ENCODE measurements at places on chromosomes 13 and 19.

- no peak for DNase-seq
These were observed 389.3 kb upstream of the PCDH9 start for GRCh38 chr13:67619351-67619994.

- no peak for DNase-seq
These were observed 59.3 kb upstream of the ABCC4 start for GRCh38 chr13:95360464-95361097.

DNA sequence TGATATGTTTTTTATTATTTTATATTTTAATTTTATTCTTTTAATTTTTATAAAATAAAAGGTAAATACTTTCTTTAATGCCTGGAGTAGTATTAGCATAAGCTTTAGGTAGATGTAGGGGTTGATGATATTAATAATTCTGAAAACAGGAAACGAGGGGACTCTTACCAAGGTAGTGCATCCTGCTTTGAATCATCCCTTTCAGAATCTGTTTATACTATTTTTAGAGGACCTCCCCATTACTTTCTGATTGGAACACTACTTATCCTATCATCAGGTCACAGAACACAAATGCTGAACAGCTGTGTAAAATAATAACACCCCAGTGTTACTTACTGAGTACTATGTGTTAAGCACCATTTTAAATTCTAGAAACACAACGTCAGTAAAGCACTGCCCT lies 27.3 kb downstream of the COG6 start:
- no peak for DNase-seq

GRCh38 chr13:59367904-59368303 lies 795.8 kb downstream of the DIAPH3 start:
- no peak for DNase-seq

- DNase-seq, result no peak
These were observed 32.9 kb downstream of the SLC25A30 start for GRCh38 chr13:45385320-45385719.

- DNase-seq, result no peak
These were observed 4.4 kb downstream of the TEKTIP1 start for GRCh38 chr19:3543150-3544057.

DNA sequence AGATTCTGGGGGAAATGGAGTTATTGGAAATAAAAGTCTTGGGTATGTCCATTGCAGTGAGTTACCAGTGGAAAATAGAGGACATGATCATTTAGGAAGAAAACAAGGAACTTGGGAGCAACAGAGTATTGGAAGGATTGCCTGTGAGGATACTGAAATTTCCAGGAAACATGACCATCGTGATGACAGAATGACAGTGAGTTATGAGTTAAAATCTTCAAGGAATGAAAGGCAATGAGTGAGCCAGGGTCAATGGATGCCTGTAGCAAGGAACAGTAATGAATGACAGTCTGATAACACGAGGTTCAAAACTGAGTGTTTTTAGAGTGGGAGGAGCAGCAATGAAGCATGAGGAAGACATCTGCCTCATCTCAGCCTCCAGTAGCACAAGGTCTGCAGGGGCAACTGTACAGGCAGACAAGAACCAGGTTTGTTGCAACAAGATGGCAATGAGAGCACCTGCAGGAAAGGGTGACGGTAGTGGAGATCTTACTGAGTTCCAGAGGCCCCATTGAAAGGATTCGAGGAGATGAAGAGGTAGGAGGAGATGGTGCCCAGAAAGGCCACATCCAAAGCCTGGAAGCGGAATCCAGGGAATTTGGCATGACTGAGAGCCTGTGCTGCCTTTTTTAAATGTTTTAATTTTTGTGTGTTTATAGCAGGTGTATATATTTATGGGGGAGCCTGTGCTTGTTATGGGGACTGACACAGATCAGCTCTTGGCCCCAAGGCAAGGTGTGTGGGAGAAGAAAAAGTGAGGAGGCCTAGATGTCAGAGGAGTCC lies 43.9 kb downstream of the N4BP2L1 start:
- DNase-seq, result no peak

GRCh38 chr19:21856773-21857514 lies 21.0 kb upstream of the ZNF43 start:
- no peak for DNase-seq

DNA sequence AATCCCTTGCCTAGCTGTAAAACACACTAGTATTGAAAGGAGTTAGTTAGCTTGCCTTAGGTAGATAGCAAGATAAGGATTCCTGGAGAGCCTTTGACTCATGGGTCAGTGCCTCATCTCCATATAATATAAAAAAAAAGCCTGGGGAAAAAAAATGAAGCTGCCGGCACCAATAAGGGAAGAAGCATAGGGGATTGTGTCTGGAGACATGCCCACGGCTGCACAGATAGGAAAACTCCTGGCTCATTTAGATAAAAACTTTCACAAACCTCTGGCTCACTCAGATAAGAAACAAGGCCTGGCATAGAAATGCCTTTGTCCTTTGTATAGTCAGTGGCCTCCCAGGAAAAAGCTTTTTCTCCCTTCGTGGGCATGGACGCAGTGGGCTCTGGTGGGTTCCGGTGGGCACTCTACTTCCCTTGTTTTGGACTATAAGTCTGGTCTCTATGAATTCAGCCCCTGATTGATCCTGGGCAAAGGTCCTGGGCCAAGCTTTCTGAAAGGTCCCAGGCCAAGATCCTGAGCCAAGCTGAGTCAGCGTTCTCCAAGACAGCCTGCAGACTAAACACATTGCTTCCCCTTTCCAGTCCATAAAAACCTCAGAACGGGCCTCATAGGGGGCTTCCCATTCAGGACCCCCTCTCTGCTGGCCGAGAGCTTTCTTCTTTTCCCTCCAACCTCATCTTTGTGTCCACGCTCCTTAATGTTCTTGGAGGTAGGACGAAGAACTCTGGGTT lies 4.9 kb upstream of the OR7A17 start:
- DNase-seq, result no peak

DNA sequence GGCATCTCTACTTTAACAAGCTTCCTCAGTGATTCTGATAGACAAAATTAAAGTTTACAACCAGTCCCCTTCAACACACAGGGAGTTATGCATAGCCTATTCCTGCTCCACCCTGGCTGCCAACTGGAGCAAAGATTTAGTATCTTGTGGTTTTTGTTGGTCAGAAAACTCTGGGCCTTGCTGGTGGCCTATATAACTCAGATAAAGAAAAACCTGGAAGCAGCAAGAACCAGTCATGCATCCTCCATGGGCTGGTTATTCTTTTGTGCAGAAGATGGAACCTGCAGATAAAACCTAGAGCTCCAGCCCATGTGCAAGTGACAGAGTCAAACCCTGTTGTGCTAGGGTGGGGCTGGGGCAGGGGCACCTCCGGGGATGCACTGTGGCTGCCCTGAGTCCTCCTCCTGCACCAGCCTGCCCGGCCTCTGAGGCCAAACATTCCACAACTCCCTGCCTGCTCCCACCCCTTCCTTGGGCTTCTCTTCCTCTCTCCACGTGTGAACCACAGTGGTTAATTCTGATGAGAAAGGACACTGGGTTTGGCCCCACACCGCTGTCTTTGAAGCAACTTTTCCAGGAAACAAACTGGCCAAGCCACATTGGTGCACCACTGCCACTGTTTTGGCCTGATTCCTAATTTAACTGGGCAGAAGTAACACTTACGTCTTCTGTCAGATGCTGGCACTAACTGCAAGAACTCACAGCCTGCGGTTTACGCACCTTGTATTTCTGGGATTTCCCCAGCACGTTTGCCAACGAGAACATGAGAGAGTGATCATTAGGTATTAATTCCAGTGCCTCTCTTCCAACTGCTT lies 23.3 kb upstream of the GGACT start:
- DNase-seq, result no peak

- DNase-seq, result no peak
These were observed 214.1 kb upstream of the KL start for GRCh38 chr13:32802159-32802558.

DNA sequence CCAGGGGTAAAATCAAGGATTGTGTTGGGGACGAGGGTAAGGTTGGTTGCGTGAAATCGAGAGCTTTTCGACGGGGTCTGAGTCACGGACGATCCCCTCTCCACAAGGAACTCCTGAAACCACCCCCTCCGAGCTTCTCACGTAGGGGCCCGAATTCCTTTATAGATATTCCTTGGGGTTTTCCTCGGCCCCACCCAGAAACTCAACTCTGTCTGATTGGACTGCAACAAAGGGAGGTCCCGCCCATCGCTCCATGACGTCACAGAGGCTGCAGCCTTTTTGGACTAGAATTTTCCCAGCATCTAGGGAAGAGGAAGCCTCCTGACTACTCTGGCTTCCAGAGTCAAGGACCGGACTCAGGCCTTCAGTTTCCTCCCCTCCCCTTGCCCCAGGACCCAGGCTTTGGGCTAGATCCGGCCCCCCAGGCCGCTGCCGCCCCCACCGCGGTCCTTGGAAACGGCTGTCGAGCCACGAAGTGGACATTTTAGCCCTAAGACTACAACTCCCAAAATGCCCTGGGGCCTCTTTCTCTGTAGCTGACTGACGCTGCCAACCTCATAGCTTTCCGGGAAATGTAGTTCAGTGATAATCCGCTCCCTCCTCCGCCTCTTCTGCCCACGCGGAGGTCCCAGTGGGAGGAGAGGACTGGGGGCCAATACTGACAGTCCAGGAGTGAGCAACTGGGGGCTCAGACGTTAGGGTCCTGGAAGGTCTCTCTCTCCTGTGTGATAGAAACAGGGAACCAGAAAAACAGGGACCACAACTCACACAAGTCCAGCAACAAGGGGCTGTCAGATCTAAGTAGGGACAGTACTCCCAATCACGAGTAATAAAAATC lies at the start of gene IZUMO1:
Gene IZUMO1 (minus strand): TSS at position 172 of the 838 bp plus-strand sequence. CDS start 1,050 bp downstream, outside the sequence.
- no peak for DNase-seq

DNA sequence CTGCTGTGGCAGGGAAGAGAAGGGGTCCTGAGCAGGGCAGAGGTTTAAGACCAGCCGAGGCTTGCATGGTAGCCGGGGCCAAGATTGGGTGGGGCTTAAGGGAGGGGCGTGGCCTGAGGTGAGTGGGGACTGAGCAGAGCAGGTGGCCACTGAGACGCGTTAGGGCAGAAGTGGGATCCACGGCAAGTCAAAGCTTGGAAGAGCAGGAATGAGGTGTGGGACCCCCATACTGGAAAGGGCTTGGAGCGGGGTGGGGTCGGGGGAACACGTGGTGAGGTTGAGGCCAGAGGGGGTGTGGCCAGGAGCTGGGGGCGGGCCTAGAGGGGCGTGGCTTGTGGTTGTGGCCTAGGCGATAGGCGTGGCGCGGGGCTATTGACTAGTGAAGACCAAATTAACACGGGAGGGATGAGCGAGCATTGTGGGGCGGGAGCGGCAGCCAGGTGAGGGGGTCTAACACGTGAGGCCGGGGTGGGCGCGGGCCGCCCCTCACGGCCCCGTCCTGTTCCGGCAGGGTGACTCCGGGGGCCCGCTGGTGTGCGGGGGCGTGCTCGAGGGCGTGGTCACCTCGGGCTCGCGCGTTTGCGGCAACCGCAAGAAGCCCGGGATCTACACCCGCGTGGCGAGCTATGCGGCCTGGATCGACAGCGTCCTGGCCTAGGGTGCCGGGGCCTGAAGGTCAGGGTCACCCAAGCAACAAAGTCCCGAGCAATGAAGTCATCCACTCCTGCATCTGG lies 3.3 kb downstream of the CFD start:
- DNase-seq, result peak; percentile 69

- no peak for DNase-seq
These were observed 46.8 kb downstream of the LATS2 start for GRCh38 chr13:21014502-21015170.

DNA sequence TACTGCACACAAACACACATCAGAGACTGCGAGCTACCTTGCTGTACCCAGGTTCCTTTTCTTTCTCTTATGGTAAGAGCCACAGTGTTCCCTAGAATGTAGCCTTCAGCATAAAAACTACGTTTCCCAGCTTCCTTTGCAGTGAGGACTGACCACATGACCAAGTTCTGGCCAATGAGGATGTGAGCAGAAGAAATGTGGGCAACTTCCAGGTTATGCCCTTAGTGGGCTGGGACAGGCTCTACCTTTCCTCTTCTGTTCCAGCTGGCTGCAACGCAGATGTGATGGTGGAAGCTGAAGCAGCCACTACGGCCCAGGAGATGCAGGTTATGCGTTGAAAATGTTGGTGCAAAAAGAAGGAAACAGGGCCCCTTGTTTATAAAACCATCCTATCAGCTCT lies 27.5 kb downstream of the VRK3 start:
- DNase-seq, result no peak

GRCh38 chr13:77507931-77508776 lies 27.4 kb upstream of the SCEL start:
- no peak for DNase-seq

DNA sequence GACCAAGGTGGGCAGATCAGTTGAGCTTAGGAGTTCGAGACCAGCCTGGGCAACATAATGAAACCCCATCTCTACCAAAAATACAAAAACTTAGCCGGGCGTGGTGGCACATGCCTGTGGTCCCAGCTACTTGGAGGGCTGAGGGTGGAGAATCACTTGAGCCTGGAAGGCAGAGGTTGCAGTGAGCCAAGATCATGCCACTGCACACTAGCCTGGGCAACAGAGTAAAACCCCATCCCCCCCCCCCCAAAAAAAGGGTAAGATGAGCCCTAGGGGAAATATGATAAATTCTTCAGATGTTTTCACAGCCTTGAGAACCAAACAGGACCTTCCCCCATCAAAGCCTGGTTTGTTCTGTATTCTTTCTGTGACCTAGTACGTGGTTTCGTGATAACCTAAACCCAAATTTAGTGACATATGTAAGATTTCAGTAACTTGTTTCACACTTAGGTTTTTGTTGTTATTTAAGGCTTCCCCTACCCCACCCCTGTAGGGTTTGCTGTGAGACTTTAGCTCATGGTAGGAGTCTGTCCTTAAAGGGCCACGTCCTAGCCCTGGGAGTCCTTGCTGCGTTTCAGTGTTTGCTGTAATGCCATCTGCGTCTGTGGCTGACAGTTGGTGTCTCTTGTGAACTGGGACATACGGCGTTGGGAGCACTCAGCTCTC lies 49.6 kb downstream of the MYO9B start:
- peak; percentile 32 for DNase-seq

- DNase-seq, result no peak
These were observed 68.9 kb downstream of the FREM2 start for GRCh38 chr13:38755793-38756192.

DNA sequence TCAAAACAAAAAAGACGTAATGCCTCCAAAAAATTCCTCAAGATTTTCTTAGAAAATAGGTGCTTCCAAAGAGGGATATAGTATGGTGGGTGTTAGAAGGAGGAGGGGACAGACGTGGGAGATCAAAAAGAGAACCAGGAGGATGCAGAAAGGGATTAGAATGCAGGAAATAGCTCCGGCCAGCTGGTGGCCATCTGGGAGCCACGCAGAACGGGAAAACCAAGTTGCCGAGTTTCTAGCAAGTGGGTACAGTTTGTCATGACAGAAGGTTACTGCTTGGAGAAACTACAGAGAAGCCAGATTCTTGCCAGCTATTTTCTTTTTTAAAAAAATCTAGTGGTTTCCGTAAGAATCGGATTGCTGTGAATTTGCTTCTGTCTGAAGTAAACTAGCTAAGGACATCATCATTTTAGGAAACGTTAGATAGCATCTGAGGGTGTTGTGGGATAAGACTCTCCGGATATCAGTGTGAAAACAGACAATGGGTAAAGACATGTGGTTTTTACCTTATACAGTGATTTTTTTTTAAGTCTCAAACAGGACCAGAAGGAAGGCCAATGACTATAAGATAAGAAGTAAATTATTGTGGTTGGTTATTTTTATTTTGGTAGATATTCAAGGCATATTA lies 104.9 kb downstream of the HSPH1 start:
- no peak for DNase-seq

GRCh38 chr13:27006519-27007161 lies 165.0 kb downstream of the USP12 start:
- DNase-seq, result no peak

GRCh38 chr13:21133077-21133476 lies 43.3 kb downstream of the SKA3 start:
- DNase-seq, result no peak

- DNase-seq, result no peak
These were observed 189.0 kb downstream of the LMO7 start for GRCh38 chr13:75825161-75825560.

Measured in T-helper 22 cell (primary cell).